Thoracic aorta (tissue), 2 donors: ENCODE measurements at places on chromosomes 1 and 21.
A peak's percentile ranks its signal among the peaks of the same experiment; 100 is the strongest.

- no peak for DNase-seq
- no peaks in the 10 kb centered on the region for H3K4me1 ChIP-seq
- no peak overlapping the region for H3K4me3 ChIP-seq
These were observed 36.8 kb downstream of the DIPK1A start for GRCh38 chr1:92924501-92924900.

DNA sequence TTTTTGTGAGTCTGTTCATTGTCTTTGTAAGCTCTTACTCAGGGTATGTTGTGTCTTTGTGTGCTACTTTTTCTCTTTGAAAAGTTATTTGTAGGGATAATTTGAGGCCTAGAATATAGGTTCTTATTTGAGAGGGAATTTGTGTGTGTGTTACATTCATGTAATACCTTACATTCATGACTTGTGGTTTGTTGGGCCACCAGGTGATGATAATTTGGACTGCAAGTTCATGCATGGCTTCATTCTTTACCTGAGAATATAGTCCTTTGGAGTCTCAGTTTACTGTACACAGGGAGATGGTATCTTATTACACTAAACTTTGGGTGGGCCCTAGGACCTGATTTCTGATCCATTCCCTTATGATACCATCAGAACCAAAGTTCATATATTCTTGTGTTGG lies 51.8 kb upstream of the FASLG start:
- no peak overlapping the region for H3K27ac ChIP-seq
- H3K27me3 ChIP-seq = no peaks in the 10 kb centered on the region
- no peaks in the 10 kb centered on the region for H3K4me1 ChIP-seq
- H3K4me3 ChIP-seq = no peak overlapping the region
- DNase-seq = no peak

DNA sequence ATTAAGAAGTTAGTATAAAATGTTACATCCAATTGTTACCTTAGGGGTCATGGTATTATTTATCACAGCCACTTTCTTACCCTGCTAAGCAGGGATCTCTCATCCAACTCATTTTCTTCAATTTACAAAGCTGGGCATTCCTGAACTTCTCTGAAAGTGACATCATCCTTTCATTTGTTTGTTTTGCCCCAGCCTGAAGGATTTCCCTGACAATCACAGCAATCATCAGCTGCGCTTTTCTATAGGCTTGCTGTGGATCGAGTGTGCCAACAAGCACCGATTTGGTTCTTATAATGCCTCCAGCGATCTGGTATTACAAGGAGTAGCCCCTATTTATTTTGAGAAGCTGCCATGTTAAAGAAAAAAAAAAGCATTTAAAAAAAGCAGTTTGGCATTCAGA lies 240.2 kb downstream of the USH2A start:
- no peaks in the 10 kb centered on the region for H3K36me3 ChIP-seq
- peaks cover 15% of the 10 kb centered on the region for H3K4me1 ChIP-seq
- no peak overlapping the region for H3K4me3 ChIP-seq
- H3K27ac ChIP-seq = no peak overlapping the region
- H3K27me3 ChIP-seq = no peaks in the 10 kb centered on the region

DNA sequence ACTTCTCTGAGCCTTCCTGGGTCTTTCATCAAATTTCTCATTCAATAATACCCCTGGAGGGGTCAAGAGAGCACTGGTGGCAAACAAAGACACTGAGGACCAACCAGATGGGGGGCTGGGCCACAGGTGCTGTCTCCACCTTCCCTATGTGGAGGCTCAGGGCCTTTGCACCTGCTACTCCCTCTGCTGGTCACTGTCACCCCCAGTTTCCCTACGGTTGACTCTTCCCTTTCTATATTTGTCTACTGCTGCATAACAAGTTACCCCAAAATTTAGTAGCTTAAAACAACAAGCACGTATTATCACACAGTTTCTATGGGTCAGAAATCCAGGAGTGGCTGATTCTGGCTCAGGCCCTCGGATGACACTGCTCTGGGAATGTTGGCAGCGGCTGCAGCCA lies 138.8 kb upstream of the RUNX3 start:
- H3K27ac ChIP-seq = no peak overlapping the region
- DNase-seq = no peak
- no peak overlapping the region for H3K4me3 ChIP-seq
- no peaks in the 10 kb centered on the region for H3K36me3 ChIP-seq

DNA sequence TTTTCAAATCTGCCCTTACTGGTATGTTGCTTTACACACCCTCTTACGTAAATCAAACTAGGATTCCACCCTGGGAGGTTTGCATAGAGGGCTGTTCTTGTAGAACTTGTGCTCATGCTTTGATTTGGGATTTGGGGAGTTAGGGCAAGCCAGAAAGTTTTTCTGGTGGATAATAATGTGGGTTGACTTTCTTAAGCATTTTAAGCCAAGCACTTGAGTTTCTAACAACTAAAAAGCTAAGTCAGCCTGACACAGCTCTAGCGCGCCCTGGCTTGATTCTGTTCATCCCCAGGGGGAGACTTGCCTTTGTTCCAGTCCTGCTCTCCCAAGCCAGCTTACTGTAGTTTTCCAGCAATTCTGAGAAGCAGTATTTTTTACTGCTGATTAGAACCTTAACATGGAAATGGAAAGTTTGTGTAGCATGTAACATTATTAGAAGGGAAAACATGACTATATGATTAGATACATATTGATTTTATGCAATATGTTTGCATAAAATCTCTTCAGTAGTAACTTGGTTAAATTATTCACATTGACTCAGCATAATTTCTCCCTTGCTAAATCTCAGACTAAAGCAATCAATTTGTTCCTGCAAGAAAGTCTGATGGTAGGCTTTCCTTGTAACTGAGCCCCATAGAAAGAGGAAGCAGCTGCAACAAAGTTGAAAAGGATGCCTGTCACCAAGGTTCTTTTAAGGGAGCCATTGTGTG lies 11.0 kb upstream of the PGD start:
- H3K4me3 ChIP-seq = peak overlapping the region; percentile 27
- no peaks in the 10 kb centered on the region for H3K36me3 ChIP-seq
- peak overlapping the region; percentile 61 for H3K27ac ChIP-seq
- H3K4me1 ChIP-seq = peaks cover 7% of the 10 kb centered on the region
- DNase-seq = no peak
- no peaks in the 10 kb centered on the region for H3K27me3 ChIP-seq

DNA sequence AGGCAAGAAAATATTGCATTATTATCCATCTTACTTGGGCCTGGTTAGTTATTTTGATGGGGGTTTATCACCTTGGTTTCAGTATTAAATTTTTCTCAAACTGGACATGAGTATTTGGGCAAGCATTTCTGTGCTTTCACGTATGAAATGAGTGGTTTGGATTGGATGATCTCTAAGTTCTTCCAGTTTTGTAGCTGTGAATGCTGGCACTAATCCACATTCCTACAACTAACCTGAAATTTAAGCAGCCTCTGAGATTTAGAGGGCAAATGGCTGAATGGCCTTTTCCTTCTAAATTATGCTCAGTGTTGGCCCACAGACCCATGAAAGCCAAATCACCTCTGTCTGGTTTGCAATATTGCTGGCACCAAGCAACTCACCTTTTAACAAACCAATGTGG lies 475.0 kb upstream of the B3GALT2 start:
- no peak for DNase-seq
- no peak overlapping the region for H3K4me3 ChIP-seq
- H3K36me3 ChIP-seq = no peaks in the 10 kb centered on the region
- H3K27me3 ChIP-seq = no peaks in the 10 kb centered on the region
- H3K27ac ChIP-seq = no peak overlapping the region

DNA sequence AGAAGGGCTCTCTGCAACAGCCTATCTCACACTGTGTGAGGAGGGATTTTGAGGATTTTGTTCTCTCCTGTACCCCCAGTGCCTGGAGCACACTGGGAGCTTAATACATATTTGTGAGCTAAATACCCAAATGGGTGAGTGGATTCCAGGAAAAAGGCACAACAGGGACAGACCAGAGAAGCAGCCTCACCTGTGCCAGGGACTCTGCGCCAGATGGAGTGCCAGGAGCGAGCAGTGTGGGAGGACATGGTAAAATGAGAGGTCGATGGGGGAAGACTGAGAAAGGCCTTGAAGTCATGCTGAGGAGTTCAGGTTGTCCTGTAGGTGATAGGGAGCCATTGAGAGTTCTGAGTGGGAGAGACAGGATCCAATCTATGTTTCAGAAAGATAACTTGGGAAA lies 11.0 kb upstream of the KCNA2 start:
- H3K4me1 ChIP-seq = no peaks in the 10 kb centered on the region
- no peaks in the 10 kb centered on the region for H3K27me3 ChIP-seq
- H3K36me3 ChIP-seq = no peaks in the 10 kb centered on the region
- no peak overlapping the region for H3K27ac ChIP-seq
- H3K4me3 ChIP-seq = no peak overlapping the region

GRCh38 chr1:47725992-47726855 lies 271.0 kb downstream of the TRABD2B start:
- peaks cover 14% of the 10 kb centered on the region for H3K4me1 ChIP-seq
- H3K4me3 ChIP-seq = peak overlapping the region; percentile 56
- no peak overlapping the region for H3K27ac ChIP-seq
- DNase-seq = no peak
- H3K36me3 ChIP-seq = no peaks in the 10 kb centered on the region

DNA sequence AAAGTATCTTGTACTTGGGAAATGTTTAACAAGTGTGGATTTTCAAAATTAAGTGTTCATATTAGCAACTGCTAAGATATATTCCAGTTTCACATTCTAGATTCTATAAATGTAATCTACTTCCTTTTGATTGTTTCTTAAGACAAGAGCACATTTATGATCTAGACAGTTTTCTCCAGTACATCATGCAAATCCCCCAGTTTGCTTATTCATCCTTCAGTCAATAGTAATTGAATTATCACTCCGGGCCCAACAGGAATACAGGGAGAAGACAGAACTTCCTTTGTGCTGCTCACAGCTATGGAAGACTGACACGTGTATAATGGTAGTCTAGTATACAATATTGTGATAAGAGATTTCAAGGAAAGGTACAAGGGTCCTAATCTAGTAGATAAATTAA lies 14.5 kb downstream of the PLA2G4A start:
- no peak overlapping the region for H3K4me3 ChIP-seq
- DNase-seq = no peak
- peaks cover 3% of the 10 kb centered on the region for H3K4me1 ChIP-seq
- no peaks in the 10 kb centered on the region for H3K27me3 ChIP-seq
- no peaks in the 10 kb centered on the region for H3K36me3 ChIP-seq

DNA sequence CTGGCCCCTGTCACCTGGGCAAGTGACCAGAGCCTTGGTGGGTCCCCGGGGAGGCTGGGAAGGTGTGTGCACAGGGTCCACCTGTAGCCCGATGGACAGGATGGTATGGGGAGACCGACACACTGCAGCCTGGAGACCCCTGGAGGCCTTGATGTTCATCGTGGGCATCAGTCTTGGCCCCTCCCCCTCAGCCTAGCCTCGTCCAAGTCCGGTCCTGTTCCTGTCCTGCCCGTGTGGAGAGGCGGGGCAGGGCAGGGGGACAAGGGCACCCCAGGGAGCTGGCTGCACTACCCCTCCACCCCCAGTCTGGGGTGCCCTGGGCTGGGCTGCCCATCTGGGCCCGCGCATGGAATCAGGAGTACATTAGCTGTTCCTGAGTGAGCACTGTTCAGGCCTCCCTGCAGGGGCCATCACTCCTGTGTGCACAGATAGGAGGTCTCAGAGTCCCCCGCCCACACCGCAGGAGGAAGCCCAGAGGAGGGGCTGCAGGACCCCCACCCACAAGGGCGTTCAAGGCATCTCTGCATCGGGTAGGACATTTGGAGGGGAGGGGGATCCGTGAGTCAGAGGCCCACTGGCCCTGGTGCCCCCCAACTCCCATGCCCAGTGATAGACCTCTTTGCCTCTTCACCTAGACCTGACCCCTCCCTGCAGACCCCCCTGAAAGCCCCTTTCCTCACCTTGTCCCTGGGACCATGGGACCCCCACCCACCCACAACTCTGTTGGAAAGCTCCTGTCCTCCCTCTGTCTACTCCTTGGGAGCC lies 63.2 kb downstream of the WNT9A start:
- H3K36me3 ChIP-seq = no peaks in the 10 kb centered on the region
- peaks cover 7% of the 10 kb centered on the region for H3K4me1 ChIP-seq
- H3K27me3 ChIP-seq = no peaks in the 10 kb centered on the region
- no peak overlapping the region for H3K27ac ChIP-seq
- no peak for DNase-seq

GRCh38 chr1:198806861-198807260 lies 168.0 kb downstream of the PTPRC start:
- no peak for DNase-seq
- no peaks in the 10 kb centered on the region for H3K27me3 ChIP-seq
- H3K36me3 ChIP-seq = no peaks in the 10 kb centered on the region
- H3K4me3 ChIP-seq = no peak overlapping the region

DNA sequence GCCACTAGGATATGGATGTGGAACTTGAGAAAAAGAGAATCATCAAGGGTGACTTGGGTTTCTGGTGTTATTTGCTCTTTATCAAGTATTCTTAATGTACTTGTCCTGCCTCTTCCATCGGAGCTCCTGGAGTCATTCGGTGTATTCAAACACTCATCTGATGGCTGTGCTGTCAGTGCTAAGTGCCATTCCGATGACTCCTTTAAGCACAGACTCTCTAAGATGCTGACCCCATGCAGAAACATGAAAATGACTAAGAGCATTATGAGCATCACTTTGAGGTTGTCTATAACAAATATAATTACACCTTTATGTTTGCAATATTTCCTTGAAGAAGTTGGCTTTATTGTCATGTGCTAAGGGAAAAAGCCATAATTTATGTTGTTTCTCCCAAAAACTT lies 11.3 kb upstream of the RPL5 start:
- no peaks in the 10 kb centered on the region for H3K27me3 ChIP-seq
- H3K27ac ChIP-seq = no peak overlapping the region
- no peak for DNase-seq
- no peak overlapping the region for H3K4me3 ChIP-seq
- no peaks in the 10 kb centered on the region for H3K4me1 ChIP-seq

- H3K27ac ChIP-seq = no peak overlapping the region
- H3K4me1 ChIP-seq = no peaks in the 10 kb centered on the region
- no peaks in the 10 kb centered on the region for H3K36me3 ChIP-seq
- H3K27me3 ChIP-seq = no peaks in the 10 kb centered on the region
- DNase-seq = no peak
These were observed 20.1 kb upstream of the S100A10 start for GRCh38 chr1:152013664-152014237.

DNA sequence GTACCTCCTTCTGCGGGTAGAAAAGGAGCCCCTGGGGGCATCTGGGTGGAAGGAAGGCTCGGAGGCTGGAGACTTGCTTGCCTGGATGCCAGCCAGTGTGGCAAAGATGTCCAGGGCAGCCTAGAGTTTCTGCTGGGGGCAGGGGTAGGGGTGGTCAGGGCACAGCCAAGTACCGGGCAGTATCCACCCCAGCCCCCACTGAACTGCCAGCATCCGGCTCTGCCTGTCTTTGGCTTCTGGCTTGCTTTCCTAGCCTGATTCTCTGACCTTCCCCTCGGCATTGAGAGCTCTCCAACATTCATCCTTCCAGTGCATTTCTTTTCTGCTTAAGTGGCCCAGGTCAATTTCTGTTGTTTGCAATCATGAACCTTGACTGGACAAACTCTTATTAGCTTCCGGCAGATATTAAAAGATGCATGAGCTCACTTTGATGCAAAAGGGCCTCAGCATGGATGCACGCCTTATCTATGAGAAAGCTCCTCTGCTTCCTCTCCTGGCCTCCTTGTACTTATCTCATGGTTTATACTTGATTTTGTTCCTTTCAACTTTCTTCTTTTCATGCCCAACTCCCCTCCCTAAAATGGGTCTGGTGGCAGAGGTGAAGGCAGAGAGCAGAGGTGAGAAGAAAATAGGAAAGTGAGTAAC lies 116.9 kb downstream of the HLCS start:
- H3K4me1 ChIP-seq = peaks cover 8% of the 10 kb centered on the region
- H3K27ac ChIP-seq = no peak overlapping the region
- H3K27me3 ChIP-seq = no peaks in the 10 kb centered on the region

- DNase-seq = no peak
- no peaks in the 10 kb centered on the region for H3K4me1 ChIP-seq
- H3K4me3 ChIP-seq = peak overlapping the region; percentile 49
- H3K27ac ChIP-seq = no peak overlapping the region
These were observed 144.1 kb downstream of the TNR start for GRCh38 chr1:175599212-175599705.

- H3K27ac ChIP-seq = no peak overlapping the region
- H3K4me1 ChIP-seq = peaks cover 8% of the 10 kb centered on the region
- no peaks in the 10 kb centered on the region for H3K27me3 ChIP-seq
These were observed 592 bp downstream of the AGRN start for GRCh38 chr1:1020415-1021009.
